ENCODE measurements at places on chromosomes 13 and 19.
A peak's percentile ranks its signal among the peaks of the same experiment; 100 is the strongest.

GRCh38 chr13:89163096-89163495, 1491.9 kb downstream of the SLITRK5 start:
- DNase-seq: no peak

DNA sequence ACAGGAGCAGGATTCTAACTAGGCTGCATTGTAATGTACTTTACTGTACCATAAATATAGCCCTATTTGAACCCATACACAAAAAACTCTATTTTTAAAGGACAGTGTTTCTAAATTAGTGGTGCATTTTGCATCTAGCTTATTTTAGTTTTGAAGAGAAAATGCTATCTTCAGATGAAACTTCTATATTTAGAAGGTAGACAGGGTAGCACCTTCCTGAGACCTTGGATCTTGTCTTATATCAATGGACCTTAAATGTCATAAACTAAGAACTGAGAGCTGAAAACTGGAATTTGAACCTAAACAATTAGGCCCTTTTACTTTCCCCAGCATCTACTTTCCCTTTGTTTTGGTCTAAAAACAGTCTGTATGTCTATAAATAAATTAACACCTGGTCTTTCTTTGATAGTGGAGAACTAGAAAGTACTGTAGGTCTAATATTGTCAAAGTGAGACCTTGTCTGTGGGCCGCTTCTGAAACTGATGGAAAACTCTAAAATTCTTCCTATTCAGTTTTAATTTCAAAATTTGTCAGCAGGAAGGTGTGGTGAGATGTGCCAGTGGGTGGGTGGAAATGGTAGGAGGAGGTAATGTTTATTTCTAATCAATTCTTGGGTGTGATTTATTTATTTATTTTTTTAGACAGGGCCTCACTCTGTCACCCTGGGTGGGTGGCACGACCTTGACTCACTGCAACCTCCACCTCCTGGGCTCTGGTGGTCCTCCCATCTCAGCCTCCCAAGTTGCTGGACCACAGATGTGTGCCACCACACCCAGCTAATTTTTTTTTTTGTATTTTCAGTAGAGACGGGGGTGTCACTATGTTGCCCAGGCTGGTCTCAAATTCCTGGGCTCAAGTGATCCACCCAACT, 10.1 kb downstream of the COG3 start:
- no peak for DNase-seq

DNA sequence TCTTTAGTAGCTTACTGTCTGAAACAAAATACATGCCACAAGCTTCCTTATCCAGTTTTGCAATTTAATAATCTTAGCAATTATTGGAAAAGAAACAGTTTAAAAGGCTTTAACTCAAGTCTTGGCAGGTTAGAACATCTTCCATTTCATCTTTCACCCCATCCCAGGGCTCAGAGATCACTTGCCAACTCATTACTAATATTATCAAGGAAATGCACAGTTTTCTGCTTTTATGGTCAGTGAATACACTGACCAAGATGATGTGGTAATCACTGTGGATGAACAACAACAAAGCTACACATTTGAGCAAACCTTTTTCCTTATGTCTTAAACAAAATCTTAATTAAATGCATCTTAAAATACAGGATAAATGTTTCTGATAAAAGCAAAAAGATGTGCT, 48.0 kb upstream of the ITM2B start:
- no peak for DNase-seq

DNA sequence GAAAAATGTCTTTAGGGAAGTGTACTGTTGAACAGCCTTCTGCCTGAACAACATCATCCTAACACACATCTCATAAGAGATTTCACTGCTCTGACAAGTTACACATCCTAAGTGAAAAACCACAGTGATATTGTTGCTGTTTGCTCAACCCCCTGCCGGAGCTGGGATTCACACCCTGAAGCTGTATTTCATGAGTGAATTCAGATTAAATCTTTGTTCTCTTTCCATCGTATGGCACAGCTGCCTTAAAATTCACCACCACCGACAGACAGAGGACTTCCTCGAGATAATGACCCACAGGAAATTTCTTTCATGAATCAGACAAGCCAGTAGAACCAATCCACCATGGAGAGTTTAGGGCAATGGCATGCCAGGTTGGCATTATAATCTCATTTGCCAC, 280.8 kb downstream of the DCT start:
- DNase-seq: no peak

DNA sequence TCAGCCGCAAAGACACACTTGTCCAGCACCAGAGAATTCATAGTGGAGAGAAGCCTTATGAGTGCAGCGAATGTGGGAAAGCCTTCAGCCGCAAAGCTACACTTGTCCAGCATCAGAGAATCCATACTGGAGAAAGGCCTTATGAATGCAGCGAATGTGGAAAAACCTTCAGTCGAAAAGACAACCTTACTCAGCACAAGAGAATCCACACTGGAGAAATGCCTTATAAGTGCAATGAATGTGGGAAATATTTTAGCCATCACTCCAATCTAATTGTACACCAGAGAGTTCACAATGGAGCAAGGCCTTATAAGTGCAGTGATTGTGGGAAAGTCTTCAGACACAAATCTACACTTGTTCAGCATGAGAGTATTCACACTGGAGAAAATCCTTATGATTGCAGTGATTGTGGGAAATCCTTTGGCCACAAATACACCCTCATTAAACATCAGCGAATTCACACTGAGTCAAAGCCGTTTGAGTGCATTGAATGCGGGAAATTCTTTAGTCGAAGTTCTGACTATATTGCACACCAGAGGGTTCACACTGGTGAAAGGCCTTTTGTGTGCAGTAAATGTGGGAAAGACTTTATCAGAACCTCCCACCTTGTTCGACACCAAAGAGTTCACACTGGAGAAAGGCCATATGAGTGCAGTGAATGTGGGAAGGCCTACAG, 6.8 kb downstream of the ZNF134 start:
- no peak for DNase-seq

GRCh38 chr19:40872209-40872608, 9.8 kb downstream of the CYP2A7 start:
- DNase-seq: no peak

- DNase-seq: peak; percentile 73
These were observed 15.2 kb upstream of the STRN4 start for GRCh38 chr19:46761418-46761831.

DNA sequence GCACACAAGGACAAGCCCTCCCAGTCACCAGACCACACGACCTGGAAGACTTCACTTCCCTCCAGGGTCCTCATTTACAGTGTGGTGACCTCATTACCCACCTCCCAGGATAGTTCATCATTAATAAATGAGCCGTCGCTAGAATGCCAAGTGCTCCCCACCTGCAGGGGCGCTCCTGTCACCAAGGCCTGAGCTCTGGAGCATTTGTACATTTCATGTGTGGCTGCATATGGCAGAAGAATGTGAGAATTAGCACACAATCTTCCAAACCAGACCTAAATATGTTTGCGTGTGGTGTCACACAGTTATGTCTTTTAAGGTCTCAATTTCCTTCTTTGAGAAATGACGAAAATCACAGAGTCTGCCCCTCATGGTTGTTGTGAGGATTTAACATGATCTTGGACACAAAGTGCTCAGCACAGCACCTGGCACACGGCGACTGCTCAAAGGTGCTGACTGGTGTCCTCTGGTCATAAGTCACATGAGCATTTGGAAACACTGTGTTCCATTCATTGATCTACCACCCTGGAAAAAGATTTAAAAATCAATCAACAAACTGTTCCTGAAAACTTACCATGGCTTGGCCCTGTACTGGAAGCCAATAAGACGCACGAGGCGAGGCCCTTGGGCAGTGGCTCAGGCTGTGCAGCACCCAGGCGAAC, 150.6 kb upstream of the SPACA7 start:
- no peak for DNase-seq

- DNase-seq: no peak
These were observed 1.4 kb downstream of the PLPP2 start for GRCh38 chr19:289651-290371.

GRCh38 chr13:108155185-108156106, 59.9 kb downstream of the LIG4 start:
- DNase-seq: peak; percentile 4

- no peak for DNase-seq
These were observed 86.0 kb downstream of the GADD45B start for GRCh38 chr19:2561895-2562294.

GRCh38 chr19:10744801-10745293, 27.0 kb downstream of the DNM2 start:
- no peak for DNase-seq
